Activated CD8-positive, alpha-beta T cell treated with anti-CD3 and anti-CD28 coated beads for 36 hours (primary cell): ENCODE measurements at places on chromosomes 11 and 22. TPM values are rescaled to one million over a fixed set of nuclear protein-coding genes. Genes with fewer than 3 reads are reported as not detected.

Gene CRYBB2
- total RNA-seq: not detected

Gene TRIM3
- total RNA-seq: 5.5 TPM

Gene CFAP300
- total RNA-seq: not detected

Gene DDTL
- not detected for total RNA-seq

Gene EFCAB6
- total RNA-seq: 0.29 TPM

Gene CSKMT
- 37.1 TPM for total RNA-seq

Gene RBM14
- 153 TPM for total RNA-seq

Gene TRIM51
- total RNA-seq: not detected

Gene CALCA
- total RNA-seq: not detected

Gene TMPRSS5
- total RNA-seq: 0.85 TPM

Gene RASGRP2
- 7.8 TPM for total RNA-seq

Gene KLHL35
- 0.77 TPM for total RNA-seq

Gene B3GAT1
- 0.07 TPM for total RNA-seq

Gene MIOX
- 0.29 TPM for total RNA-seq

Gene TYR
- not detected for total RNA-seq

Gene INPP5J
- 0.29 TPM for total RNA-seq

Gene MRGPRX3
- total RNA-seq: not detected

Gene SELENOH
- total RNA-seq: 265 TPM

Gene DNAJB13
- not detected for total RNA-seq

Gene YPEL4
- 0.54 TPM for total RNA-seq

Gene PELI3
- 10.5 TPM for total RNA-seq

Gene MUC15
- total RNA-seq: not detected

Gene SULT4A1
- total RNA-seq: not detected

Gene BAD
- total RNA-seq: 17.7 TPM

Gene MUS81
- total RNA-seq: 60.2 TPM

Gene P2RY6
- not detected for total RNA-seq

Gene SLC6A5
- total RNA-seq: not detected

Gene LMNTD2
- 0.88 TPM for total RNA-seq

Gene TPBGL
- total RNA-seq: 0.18 TPM

Gene SEC14L6
- not detected for total RNA-seq

Gene ACRV1
- not detected for total RNA-seq

Gene MMP27
- total RNA-seq: not detected

Gene NRIP3
- total RNA-seq: 2.2 TPM

Gene C11orf65
- 1.1 TPM for total RNA-seq
